ENCODE measurements at places on chromosomes 6 and 20. TPM values are rescaled to one million over a fixed set of nuclear protein-coding genes. Genes with fewer than 3 reads are reported as not detected.

PPP1R16B gene
- 13.4 TPM for total RNA-seq

PGC gene
- 0.33 TPM for total RNA-seq

- no peaks in the 10 kb centered on the region for H3K4me1 ChIP-seq
- H3K27ac ChIP-seq: peak overlapping the region; percentile 32
- no peaks in the 10 kb centered on the region for H3K27me3 ChIP-seq
- peaks cover 6% of the 10 kb centered on the region for H3K36me3 ChIP-seq
- peak overlapping the region; percentile 48 for H3K4me3 ChIP-seq
Measured at GRCh38 chr20:49276961-49277785, 684 bp downstream of the ZNFX1 start.

GRCh38 chr6:160427312-160428068, 79.3 kb downstream of the SLC22A3 start:
- peaks cover 8% of the 10 kb centered on the region for H3K4me1 ChIP-seq
- H3K36me3 ChIP-seq: no peaks in the 10 kb centered on the region
- DNase-seq: no peak
- H3K27ac ChIP-seq: peak overlapping the region; percentile 84
- H3K4me3 ChIP-seq: no peak overlapping the region

Data from aorta (tissue), 5 donors.